Left hindlimb (tissue), 1 donor: ENCODE measurements at places on chromosomes 2 and 18.

- peak; percentile 84 for DNase-seq
These were observed 2.3 kb upstream of the ALKAL2 start for GRCh38 chr2:290090-290722.

DNA sequence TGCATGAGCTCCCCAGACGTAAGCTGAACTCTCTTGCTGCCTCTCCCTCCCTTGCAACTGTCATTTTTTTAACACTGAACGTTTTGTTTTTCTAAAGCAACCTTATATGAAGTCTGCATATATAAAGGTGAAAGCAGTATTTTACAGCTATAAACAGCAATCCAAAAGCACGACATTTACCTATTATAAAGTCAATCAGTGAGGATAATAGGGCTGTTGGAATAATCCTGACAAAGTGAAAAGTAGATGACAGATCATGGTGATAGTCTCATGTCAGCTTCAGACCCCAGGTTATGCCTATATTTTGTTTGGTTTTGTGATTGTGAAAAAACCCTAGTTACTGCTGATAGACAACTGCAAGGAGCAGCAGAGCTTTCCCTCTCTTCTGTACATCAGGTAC is 195.8 kb downstream of the TNS1 start:
- no peak for DNase-seq

- no peak for DNase-seq
These were observed 9.3 kb downstream of the SEC11C start for GRCh38 chr18:59149007-59149406.

GRCh38 chr2:27131429-27131828 is 3.0 kb downstream of the PREB start:
- no peak for DNase-seq

DNA sequence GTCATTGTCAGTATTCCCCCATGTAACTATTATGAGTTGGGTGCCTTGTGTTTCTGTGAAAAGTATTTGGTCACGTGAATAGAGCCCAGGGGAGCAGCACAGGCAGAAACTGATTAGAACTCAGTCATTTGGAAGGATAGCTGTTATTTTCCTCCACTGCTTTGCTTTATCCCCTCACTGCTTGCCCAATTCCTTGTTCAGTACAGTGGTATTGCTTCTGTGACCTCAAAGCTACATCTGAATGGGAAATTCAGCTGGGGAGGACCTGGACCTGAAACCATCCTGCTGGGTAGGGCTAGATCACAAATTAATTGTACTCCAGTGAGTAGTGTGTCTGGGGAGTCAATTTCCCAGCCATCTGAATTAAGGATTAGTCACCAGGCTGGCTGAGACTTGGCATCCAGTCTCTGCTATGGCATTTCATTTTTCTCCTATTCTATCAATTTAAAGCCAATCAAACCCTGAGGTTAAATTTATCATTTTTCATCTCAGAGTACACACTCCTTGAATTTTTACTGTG is 1231.6 kb upstream of the GYPC start:
- DNase-seq: no peak

DNA sequence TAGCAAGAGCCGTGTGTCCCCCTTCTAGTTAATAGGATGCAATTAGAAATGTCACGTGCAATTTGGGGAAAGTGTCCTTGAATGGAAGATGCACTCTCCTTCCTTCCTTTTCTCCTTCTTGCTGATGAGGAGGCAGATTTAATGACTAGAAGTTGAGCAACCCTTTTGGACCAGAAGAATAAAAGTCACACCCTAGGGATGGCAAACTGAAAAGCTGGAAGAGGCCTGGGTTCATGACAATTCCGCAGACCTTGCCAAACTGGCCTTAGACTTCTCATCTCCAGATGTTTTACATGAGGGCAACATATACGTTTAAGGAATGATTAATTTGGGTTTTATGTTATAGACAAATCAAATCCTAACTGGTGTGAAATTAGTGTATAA is 38.6 kb upstream of the NCOA1 start:
- DNase-seq: no peak

GRCh38 chr18:23099621-23100020 is 35.7 kb upstream of the CABLES1 start:
- no peak for DNase-seq

GRCh38 chr2:119697290-119698020 is 18.5 kb downstream of the TMEM177 start:
- no peak for DNase-seq

GRCh38 chr2:13114391-13114790 is 397.7 kb downstream of the TRIB2 start:
- no peak for DNase-seq

- no peak for DNase-seq
These were observed 56.1 kb downstream of the NCKAP5 start for GRCh38 chr2:133512121-133512520.

- no peak for DNase-seq
These were observed 337.8 kb downstream of the CDH2 start for GRCh38 chr18:27839141-27839540.

- DNase-seq: no peak
These were observed 60.9 kb downstream of the KCTD1 start for GRCh38 chr18:26487437-26487836.

GRCh38 chr2:174692256-174692919 is 71.9 kb downstream of the CHRNA1 start:
- no peak for DNase-seq
